ENCODE measurements at places on chromosomes 7 and 10.

- no peak for DNase-seq
These were observed 17.6 kb upstream of the TMEM26 start for GRCh38 chr10:61470740-61471139.

DNA sequence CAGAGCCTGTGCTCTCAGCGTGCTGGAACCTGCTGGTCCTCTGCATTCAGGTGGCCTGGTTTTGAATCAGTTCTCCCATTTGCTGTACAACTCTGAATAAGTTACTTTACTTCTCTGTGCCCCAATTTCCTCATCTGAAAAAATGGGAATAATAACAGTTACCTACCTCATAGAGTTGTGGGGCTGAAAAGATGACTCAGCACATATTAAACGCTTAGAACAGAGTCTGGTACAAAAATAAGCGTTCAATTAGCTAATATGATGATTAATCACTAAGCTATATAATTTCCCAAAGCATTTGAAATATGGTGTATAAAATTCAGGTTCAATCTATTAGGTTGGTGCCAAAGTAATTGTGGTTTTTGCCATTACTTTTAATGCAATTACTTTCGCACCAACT is 259.1 kb downstream of the PRPF18 start:
- no peak for DNase-seq

DNA sequence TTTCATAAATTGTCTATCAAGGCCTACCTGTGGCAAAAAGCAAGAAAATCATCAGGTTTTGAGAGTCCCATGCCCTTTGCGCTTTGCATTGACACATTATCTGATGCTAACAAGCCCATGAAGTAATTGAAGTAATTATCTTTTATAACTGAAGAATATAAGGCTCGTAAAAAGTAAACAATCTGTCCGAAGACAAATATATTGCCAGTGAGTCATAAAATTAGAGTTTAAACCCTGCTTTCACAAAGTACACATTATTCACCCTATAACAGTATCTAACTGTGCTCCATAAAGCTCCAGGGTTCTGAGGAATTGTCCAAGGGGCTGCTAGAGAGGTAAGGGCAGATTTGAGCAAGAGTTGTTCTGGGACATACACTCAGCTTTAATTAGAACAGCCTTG is 102.3 kb upstream of the PPP1R3A start:
- no peak for DNase-seq

GRCh38 chr10:6565588-6565987 is 14.5 kb downstream of the PRKCQ start:
- DNase-seq, result no peak

DNA sequence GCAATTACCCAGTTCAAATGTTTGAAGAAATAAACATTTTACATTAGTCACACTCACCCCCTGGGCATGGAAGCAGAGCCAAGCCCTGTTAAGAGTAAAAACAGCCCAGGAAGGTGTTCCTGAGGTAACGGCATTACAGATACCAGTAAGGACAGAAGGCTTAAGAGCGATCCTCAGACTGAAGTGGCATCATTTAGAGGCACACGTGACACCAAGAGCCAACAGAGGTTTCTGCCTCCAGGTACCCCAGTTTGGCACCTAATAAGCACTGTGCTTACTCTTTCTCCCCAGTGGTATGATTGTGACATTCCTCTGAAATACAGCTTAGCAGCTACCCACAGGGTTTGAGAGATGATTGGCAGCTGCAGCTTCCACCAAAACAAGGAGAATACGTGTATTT is 17.2 kb downstream of the MMS19 start:
- DNase-seq, result no peak

DNA sequence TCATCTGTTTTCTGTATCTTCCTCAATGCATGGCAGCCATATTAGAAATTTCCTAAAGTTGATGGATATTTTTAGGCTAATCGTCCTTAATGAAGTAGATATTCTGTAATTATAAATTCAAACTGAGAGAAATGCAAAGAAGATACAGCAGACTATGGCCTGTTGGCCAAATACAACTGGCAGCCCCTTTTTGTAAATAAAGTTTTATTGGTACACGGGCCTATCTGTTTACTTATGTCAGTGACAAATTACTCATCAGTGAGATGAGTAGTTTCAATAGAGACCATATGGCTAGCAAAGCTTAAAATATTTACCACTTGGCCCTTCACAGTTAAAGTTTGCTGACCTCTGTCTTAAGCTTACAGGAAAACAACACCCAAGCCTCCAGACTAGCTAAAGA is 112.3 kb downstream of the HTR7 start:
- no peak for DNase-seq

All from activated CD4-positive, alpha-beta T cell treated with anti-CD3 and anti-CD28 coated beads, Interleukin-2, Interleukin-4, amounts not matched to agents 100 ng/mL and 50 ng/mL, durations not matched to agents 16 hours and 8 hours (primary cell).